ENCODE measurements at places on chromosomes 12 and 14.

GRCh38 chr14:105053996-105054395 lies 11.2 kb downstream of the GPR132 start:
- DNase-seq, result no peak

- DNase-seq, result no peak
These were observed 16.6 kb downstream of the MGP start for GRCh38 chr12:14868916-14869506.

GRCh38 chr12:43102546-43103264 lies 449.3 kb downstream of the ADAMTS20 start:
- no peak for DNase-seq

DNA sequence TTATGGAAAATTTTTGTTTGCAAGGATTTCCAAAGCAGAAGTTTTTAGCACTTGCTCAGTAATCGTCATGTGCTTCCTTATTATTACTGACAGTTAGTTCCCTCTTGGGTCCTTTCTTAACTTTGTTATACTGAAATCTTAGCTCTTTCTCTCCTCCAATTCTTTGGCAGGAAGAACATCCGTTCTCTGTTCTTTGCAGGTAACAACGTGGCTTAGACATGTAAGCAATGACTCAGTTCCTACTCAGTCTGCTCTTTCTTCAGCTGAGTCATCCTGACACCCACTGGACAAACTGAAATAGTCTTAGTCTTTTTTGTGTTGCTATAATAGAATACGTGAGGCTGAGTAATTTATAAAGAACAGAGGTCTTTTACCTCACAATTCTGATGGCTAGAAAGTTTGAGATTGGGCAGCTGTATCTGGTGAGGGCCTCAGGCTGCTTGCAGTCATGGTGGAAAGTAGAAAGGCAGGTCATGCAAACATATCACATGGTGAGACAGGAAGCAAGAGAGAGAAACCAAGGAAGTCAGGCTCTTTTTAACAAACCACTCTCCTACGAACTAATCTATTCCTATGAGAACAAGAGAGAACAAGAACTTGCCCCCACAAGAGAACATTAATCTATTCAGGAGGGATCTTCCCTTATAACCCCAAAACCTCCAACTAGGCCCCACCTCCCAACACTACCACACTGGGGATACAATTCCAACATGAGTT lies 49.2 kb downstream of the TESPA1 start:
- DNase-seq, result no peak

DNA sequence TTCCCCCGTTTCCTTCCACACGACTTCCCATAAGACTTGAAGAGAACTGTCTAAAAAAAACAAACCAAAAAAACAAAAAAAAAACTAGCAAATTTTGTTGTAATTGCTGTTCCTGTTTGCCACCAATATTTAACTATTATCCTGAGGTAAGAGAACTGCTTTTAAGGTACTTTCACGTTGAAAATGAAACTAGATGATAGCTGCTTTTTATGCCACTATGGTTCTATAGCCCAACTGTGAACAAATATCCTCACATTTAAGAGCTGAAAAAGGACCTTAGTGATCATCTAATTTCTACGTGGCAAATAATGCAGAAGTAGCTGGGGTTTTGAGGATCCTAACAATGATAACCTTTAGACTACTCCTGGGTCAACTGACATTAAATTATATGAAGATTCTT lies 98.6 kb downstream of the TAOK3 start:
- no peak for DNase-seq

GRCh38 chr14:75449696-75450095 lies 21.9 kb downstream of the JDP2 start:
- DNase-seq, result no peak

- no peak for DNase-seq
These were observed 48.7 kb downstream of the CCNK start for GRCh38 chr14:99529899-99530298.

DNA sequence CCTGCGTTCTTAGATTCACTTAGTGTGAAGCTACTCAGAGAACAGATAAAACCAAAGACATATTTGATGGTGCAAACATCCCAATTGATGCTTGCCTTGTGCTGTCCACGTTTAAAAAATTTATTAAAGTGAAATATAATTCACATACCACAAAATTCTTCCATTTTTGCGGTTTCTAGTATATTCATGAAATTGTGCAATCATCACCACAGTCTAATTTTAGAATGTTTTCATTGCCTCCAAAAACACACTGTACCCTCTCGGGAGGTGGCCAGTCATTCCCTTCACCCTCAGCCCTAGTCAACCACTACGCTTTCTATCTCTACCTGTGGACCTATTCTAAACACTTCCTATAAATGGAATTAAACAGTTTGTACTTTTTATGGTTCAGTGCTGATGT lies 1109.2 kb downstream of the FLRT2 start:
- no peak for DNase-seq

DNA sequence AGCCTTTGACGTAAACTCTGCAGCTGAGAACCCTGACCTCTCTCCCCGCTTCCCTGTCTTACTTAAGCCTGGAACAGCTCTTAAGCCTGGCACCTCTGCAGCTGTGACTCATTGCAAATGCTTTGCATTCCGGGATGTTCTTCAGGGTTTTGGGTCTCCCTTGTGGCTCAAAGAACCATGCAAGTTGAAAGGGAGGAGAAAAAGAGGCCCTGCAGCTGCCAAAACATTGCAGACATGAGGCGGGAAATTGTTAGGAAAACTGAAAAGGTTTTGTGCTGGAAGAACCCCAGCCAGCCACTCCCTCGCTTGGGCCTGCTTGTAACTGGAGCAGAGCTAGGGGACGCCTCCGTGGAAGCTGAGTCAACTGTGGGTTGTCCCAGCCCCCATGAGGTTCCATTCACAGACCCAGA lies 60.2 kb upstream of the FERMT2 start:
- DNase-seq, result no peak

DNA sequence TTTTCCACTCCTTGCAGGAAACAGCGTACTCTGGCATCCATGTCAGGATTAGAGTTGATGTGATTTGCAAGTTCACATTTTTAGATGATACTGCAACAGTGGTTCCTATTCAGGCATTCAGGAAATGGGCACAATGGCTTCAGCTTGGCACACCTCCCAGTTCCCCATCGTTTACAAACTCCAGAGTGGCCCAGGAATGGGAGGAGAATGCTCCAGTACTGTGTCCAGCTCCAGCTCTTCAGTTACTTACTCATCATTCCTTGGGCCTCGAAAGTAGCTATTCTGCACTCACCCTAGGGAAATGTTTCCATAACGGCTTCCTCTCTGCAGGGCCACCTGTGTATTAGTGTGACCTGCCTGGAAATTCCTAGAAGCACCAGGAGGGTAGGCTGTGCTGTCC lies 239.7 kb upstream of the RGS6 start:
- no peak for DNase-seq

DNA sequence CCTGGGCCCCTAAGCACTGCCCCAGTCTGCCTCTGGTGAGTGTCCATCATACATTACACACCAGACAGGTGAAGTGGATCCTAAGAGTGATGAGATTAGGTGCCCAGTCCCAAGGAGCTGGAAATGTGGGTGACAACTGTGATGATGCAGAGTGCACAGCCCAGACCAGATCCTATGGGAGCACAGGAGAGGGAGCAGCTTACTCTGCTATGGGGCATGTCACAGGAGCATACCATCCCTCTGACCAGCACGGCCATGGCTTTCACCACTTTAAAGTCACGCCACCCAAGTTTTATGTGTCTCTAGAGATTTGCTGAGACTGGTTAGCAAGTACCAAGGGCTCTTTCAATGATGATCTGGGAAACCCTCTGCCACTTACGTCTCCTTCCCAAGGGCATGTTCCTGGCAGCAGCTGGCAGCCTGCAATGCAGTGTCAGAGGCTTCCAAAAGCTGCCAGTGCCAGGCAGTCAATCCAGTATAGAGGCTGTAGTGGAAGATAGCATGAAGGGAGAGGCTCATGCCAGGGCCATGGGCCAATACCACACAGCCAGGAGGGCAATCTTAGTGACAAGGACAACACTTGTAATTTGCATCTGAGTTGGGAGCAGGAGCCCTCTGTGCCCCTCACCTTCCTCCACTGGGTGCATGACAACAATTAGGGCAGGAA lies 40.2 kb downstream of the STAB2 start:
- DNase-seq, result no peak

- DNase-seq, result no peak
These were observed 156.0 kb downstream of the TMTC3 start for GRCh38 chr12:88298014-88298682.

GRCh38 chr14:90495357-90496276 lies 98.8 kb downstream of the CALM1 start:
- no peak for DNase-seq

DNA sequence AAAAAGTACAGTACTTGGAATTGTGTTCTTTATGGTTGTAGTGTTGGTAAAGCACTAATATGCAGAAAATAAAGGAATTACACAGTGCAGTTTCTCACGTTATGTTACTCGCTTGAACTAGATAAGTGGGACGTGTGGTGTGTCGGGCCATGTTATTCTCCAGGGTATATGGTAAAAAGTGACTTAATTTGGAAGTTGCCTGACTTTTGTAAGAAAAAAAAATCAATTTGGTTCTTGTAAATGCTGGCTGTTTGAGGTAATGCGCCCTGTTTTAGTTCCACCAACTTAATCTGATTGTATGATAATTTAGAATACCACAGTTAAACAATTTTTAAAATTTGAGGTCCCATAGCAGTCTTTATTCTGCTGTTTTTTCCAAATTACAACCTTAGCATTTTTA lies 4.1 kb downstream of the ARF6 start:
- no peak for DNase-seq

- no peak for DNase-seq
These were observed 42.3 kb upstream of the TPH2 start for GRCh38 chr12:71896205-71896882.

GRCh38 chr12:89245090-89245489 lies 107.2 kb downstream of the DUSP6 start:
- DNase-seq, result no peak

- peak; percentile 66 for DNase-seq
These were observed 9.2 kb downstream of the CD69 start for GRCh38 chr12:9751204-9752144.

DNA sequence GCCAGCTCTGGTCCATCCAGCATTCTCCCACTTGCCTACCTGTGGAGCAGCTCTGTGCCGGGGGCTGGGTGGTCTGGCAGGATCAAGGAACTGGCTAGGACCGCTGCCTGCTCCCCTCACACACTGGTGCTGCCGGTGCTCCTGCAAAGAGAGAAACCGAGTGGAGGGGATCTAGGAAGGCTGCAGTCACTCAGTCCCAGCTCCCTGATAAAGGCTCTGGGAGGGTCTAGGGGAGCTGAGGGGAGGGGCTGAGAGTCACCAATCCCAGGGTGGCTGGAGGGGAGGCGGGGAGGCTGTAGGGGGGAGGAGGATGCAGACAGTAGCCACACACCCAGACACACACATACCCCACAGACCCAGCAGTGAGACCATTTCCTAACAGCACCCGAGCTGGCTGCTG lies at the start of gene TAC3:
Gene TAC3 (minus strand): TSS at position 182 of the 400 bp plus-strand sequence. CDS start 732 bp downstream, outside the sequence.
- DNase-seq, result no peak

DNA sequence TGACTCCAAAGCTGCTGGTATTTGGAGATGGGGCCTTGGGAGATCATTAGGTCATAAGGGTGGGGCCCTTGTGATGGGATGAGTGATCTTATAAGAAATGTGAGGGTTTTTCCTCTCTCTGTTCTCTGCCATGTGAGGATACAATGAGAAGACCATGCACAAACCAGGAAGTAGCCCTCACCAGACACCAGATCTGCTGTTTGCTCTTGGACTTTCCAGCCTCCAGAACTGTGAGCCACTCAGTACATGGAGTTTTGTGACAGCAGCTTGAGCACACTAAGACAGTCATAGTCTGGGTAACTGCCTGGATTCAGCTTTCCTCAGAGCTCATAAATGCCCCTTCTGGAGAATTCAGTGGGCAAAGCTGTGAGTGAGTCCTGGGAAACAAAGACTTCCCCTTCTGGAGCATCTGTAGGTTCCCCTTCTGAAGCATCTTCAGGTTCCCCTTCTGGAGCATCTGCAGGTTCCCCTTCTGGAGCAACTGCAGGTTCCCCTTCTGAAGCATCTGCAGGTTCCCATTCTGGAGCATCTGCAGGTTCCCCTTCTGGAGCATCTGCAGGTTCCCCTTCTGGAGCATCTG lies 11.0 kb upstream of the PPP4R3A start:
- no peak for DNase-seq

DNA sequence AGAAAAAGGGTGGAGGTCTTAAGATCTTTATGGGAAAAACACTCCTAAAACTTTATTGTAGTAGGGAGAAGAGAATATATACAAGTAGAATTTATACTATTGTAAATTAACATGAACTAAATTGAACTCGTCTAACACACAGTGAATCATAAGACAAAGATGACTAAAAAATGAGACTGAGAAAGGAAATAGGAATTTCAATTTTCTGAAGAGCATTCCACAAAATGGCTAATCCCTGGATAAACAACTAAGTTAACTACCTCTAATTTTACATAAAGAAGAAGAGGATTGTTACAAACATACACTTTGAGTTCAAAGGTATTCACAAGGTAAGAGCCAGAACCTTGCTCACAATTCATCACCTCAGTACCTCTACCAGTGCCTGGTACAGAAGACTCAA lies 2.0 kb downstream of the MAP4K5 start:
- no peak for DNase-seq

- no peak for DNase-seq
These were observed 11.7 kb downstream of the CAMKK2 start for GRCh38 chr12:121284551-121285390.

GRCh38 chr12:25438638-25439037 lies 114.4 kb downstream of the LMNTD1 start:
- no peak for DNase-seq

DNA sequence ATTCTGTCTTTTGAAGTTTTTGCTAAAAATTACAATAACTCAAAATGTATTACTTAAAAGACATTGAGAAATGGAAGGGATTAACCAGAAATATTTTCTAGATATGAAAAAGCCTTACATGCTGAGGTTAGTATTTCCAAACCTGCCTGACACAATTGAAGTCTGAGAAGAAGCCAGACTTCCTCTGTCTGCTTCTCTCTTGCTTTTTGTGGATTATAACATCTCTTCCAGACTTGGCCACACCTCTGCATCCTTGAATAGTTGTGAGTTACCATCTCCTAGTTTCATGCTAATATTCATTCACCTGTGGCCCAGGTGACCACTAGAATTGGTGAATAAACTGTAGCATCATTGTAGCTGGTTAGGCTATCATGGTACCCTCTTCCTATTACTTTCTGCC lies 497.6 kb downstream of the SLC16A7 start:
- no peak for DNase-seq

GRCh38 chr14:100673085-100673806 lies 53.4 kb upstream of the DLK1 start:
- no peak for DNase-seq

- no peak for DNase-seq
These were observed 139.2 kb downstream of the PDZRN4 start for GRCh38 chr12:41327096-41327895.

DNA sequence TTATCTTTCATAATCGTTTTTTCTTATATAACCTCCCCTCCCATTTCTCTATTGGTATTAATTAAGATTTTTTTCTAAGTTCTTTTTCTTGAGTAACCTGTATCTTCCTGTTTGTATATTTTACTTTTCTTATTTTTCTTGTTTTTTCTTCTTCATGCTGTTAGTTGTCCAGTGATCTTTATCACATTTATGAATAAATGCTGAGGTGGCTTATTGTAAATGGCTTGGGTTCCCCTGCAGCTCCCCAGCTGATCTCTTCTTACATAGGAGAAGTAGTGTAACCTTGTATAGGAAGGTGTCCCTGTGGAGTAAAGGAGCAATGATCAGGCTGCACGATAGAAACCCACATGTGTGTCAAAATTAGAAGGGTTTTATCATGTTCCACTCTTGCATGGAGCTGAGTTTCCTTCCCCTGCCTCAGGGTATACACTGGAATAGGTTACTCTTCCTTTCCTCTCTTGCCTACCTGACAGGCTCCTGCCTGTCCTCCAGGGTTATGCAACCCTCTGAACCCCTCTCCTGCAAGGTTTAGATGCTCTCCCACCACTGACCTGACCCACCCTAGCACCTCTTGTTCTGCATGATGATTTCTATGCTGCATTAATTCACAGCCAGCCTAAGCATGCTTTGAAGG lies 334.8 kb upstream of the RGS6 start:
- no peak for DNase-seq

Data from stimulated activated CD8-positive, alpha-beta memory T cell treated with anti-CD3 and anti-CD28 coated beads, Interleukin-15, amount 100 ng/mL, for 1 hour (primary cell).